Activated CD4-positive, alpha-beta T cell treated with anti-CD3 and anti-CD28 coated beads for 48 hours (primary cell): ENCODE measurements at places on chromosomes 3 and 15.

GRCh38 chr15:48675436-48675835, 29.9 kb upstream of the FBN1 start:
- no peak for DNase-seq

- peak; percentile 32 for DNase-seq
Observed at GRCh38 chr3:24237971-24238706, 256.5 kb downstream of the THRB start.

- DNase-seq, result no peak
Observed at GRCh38 chr3:34361921-34362320, 563.5 kb downstream of the PDCD6IP start.

DNA sequence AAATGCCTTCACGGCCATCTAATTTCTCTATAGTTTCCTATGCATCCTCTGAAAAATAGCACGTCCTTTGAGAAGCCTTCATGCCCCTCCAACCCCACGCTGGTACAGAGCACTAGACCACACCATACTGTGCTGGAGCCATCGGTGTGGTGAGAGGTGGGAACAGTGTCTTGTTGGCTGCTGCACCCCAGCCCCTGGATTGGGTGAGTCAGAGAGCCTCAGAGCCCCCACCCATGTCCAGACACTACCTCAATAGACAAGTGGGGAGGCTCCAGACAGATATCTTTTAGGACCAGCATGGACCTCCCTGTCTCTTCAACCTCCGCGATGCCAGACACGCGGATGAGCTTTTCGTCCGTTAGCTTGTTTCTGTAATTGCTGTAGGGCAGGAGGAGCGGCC, 12.1 kb upstream of the TGM5 start:
- no peak for DNase-seq

DNA sequence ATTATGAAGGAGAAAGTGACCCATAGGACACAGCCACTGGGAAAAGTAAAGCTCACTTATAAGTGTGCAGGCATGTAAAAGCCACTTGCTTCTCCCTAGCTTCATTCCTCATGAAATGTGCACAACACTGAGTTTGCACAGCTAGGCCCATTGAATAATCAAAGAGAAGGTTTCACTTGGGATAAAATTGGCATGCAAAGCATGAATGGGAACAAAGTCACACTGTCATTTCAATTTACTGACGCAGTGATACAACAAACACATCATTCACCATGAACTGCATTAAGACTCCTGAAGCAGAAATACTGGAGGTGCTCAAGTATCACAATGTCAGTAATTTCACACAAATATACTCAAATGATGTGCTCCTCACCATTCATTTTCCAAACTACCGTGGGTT, 61.1 kb downstream of the KCNMB2 start:
- no peak for DNase-seq

GRCh38 chr3:83894223-83894622, 1064.6 kb upstream of the CADM2 start:
- DNase-seq, result no peak

DNA sequence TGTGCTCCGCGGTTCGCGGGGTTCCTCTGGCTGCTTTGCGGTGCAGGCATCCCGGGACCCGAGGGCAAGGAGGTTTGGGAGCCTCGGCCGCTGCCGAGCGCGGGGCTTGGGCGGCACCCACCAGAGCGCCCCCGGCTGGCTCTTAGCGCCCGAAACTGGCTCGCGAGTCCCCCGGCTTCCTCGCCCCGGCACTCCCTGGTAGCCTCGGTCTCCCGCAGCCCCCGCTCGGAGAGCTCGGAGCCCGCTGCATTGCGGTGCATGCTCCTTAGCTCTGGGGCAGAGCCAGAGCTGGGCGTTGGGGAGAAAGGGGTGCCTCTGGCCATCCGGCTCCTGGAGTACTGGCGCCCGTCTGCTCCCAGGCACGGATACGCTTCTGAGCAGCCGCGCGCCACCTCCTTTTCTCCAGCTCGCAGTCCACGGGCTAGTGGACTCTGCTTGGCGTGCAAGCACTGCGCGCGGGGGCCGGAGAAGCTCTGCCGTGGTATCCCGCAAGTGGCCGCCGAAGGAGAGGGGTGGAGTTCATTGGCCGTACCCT, 753 bp downstream of the EPHB1 start:
- no peak for DNase-seq

- no peak for DNase-seq
Observed at GRCh38 chr15:27617013-27617412, 482.1 kb downstream of the OCA2 start.

DNA sequence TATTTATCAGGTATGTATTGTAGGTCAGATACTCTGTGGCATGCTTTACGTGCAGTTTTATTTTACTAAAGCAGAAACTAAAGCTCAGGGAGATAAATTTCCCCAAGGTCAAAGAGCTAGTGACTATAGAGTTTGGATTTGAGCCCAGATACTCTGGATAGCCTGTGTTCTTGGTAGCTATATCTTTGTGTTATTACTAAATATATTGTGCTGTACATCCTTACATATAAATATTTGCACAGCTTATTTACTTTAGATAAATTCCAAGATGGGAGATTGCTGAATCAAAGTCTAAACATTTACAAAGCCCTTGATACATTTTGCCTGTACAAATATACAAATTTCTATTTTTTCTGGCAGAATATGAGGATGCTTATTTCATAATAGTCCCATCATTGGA, 660.9 kb upstream of the NAALADL2 start:
- no peak for DNase-seq

GRCh38 chr3:13004376-13004775, 68.9 kb downstream of the IQSEC1 start:
- no peak for DNase-seq

GRCh38 chr3:22045882-22046281, 294.9 kb upstream of the ZNF385D start:
- no peak for DNase-seq

DNA sequence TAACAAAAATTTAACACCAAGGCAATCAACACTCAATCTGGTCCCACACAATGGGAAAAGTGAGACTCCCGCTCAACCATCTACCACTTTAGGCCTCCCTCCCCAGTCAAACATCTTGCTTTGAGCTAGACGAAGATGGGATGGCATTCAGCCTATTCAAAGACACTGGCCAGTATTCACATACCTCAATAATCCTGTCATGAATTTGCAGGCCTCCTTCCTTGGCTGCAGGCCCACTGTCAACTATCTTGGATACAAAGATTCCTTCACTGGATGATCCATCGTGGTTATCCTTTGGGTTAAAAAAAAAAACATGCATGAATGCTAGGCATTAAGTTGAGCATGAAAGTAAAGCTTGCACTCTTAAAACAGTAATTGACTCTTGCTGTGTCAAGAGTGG, 22.6 kb downstream of the PDZRN3 start:
- no peak for DNase-seq

DNA sequence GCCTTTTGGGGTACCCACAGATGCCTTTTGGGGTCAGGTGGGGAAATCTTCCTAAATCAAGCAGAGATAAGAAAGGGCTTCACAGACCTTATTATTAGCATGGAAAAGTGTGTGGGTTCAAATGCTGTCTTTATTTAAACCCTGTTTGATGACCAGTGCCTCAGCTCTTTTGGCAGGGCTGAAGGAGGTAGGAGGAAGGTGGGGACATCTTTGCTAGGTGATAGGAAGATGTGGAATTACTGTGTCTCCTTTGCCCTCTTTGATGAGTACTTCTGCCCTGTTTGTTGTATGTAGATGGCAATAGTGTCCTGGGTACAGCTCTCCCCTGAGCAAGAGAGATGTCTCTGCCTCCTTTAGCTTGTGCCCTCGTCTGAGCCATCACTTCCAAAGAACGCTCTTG, 333.3 kb upstream of the ROPN1 start:
- DNase-seq, result no peak
